ENCODE measurements at places on chromosomes 1 and 21.

- H3K4me1 ChIP-seq = peaks cover 47% of the 10 kb centered on the region
- DNase-seq = no peak
- peaks cover 33% of the 10 kb centered on the region for H3K36me3 ChIP-seq
- H3K27ac ChIP-seq = no peak overlapping the region
Observed at GRCh38 chr1:145990249-145990855, 6.0 kb downstream of the TXNIP start.

DNA sequence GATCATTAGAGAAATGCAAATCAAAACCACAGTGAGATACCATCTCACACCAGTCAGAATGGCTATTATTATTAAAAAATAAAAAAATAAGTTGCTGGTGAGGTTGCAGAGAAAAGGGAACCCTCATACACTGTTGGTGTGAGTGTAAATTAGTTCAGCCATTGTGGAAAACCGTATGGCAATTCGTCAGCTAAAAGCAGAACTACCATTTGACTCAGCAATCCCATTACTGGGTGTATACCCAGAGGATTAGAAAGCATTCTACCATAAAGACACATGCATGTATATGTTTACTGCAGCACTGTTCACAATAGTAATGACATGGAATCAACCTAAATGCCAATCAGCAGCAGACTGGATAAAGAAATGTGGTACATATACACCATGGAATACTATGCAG, 42.2 kb downstream of the GIPC2 start:
- peaks cover 9% of the 10 kb centered on the region for H3K27me3 ChIP-seq
- no peak for DNase-seq
- H3K36me3 ChIP-seq = peaks cover 16% of the 10 kb centered on the region
- H3K27ac ChIP-seq = no peak overlapping the region
- no peaks in the 10 kb centered on the region for H3K4me1 ChIP-seq
- H3K4me3 ChIP-seq = no peak overlapping the region

- H3K4me1 ChIP-seq = no peaks in the 10 kb centered on the region
- no peak for DNase-seq
Observed at GRCh38 chr21:37787456-37787855, 128.8 kb downstream of the KCNJ6 start.

DNA sequence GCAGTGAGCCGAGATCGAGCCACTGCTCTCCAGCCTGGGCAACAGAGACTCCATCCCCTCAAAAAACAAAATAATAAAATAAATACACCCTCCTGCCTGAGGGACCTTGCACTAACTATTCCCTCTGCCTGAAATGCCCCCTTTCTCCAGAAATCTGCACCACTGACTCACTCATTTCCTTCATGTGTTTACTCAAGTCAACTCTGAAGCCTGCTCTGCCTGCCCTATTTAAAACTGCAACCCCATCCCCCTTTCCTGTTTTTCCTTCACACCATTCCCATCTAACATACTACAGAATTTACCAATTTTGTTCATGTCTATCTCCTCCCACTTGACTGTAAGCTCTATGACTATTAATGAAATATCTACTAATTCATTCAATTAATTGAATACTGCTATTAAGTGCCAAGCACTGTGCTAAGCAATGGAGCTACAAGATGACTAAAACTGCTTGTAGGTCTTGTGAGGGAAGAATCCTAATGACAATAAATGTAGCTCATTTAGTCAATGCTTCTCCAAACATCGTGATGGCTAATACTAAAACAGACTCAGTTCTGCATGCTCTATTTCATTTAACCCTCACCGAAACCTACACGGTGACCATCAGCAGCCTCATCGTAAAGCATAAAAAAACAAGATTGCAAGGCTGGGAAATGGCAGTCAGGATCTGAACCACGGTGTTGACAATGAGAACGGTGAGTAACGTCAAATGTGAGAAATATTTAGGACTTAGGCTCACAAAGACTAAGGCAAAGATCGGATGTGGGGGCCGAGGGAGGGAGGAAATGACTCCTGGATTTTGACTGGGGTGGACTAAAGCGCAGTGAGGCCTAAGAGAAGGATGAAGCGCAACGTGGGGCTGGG, 749 bp upstream of the TMEM39B start:
- peak overlapping the region; percentile 83 for H3K4me3 ChIP-seq
- DNase-seq = no peak
- H3K27me3 ChIP-seq = peaks cover 7% of the 10 kb centered on the region
- H3K36me3 ChIP-seq = peaks cover 4% of the 10 kb centered on the region
- peaks cover 32% of the 10 kb centered on the region for H3K4me1 ChIP-seq

GRCh38 chr1:155977690-155978324, 540 bp downstream of the ARHGEF2 start:
- no peaks in the 10 kb centered on the region for H3K27me3 ChIP-seq
- peak; percentile 61 for DNase-seq
- peaks cover 24% of the 10 kb centered on the region for H3K36me3 ChIP-seq
- H3K4me1 ChIP-seq = peaks cover 66% of the 10 kb centered on the region
- peak overlapping the region; percentile 98 for H3K4me3 ChIP-seq

GRCh38 chr1:180141381-180141934, 13.2 kb upstream of the QSOX1 start:
- H3K27ac ChIP-seq = no peak overlapping the region
- no peak overlapping the region for H3K4me3 ChIP-seq
- peaks cover 15% of the 10 kb centered on the region for H3K27me3 ChIP-seq
- H3K36me3 ChIP-seq = no peaks in the 10 kb centered on the region
- no peaks in the 10 kb centered on the region for H3K4me1 ChIP-seq
- no peak for DNase-seq

- H3K4me1 ChIP-seq = peaks cover 5% of the 10 kb centered on the region
- no peak overlapping the region for H3K4me3 ChIP-seq
- peaks cover 2% of the 10 kb centered on the region for H3K36me3 ChIP-seq
- no peak for DNase-seq
- H3K27me3 ChIP-seq = no peaks in the 10 kb centered on the region
- H3K27ac ChIP-seq = no peak overlapping the region
Observed at GRCh38 chr1:87077959-87078639, 163.7 kb downstream of the HS2ST1 start.

- DNase-seq = no peak
- H3K36me3 ChIP-seq = no peaks in the 10 kb centered on the region
- H3K27ac ChIP-seq = no peak within 1 kb of the TSS
- H3K4me3 ChIP-seq = peak within 1 kb of the TSS; percentile 9
- H3K4me1 ChIP-seq = peaks cover 8% of the 10 kb centered on the region
- H3K27me3 ChIP-seq = peaks cover 83% of the 10 kb centered on the region
Observed at GRCh38 chr1:23217421-23218115, at the start of gene HTR1D. Gene HTR1D, minus strand, starts transcription at chr1:23217502. Its CDS starts 23,283 bp downstream, at chr1:23194219.

GRCh38 chr1:88678405-88678804, 5.7 kb upstream of the PKN2 start:
- H3K27me3 ChIP-seq = peaks cover 10% of the 10 kb centered on the region
- no peaks in the 10 kb centered on the region for H3K36me3 ChIP-seq
- no peak for DNase-seq
- H3K4me1 ChIP-seq = peaks cover 9% of the 10 kb centered on the region
- no peak overlapping the region for H3K4me3 ChIP-seq
- H3K27ac ChIP-seq = no peak overlapping the region

- peak overlapping the region; percentile 86 for H3K27ac ChIP-seq
- H3K4me1 ChIP-seq = peaks cover 29% of the 10 kb centered on the region
- H3K27me3 ChIP-seq = no peaks in the 10 kb centered on the region
- peak; percentile 50 for DNase-seq
Observed at GRCh38 chr21:14591882-14592281, 45.8 kb upstream of the SAMSN1 start.

- H3K4me3 ChIP-seq = no peak overlapping the region
- no peak overlapping the region for H3K27ac ChIP-seq
- no peaks in the 10 kb centered on the region for H3K36me3 ChIP-seq
- peaks cover 5% of the 10 kb centered on the region for H3K4me1 ChIP-seq
- H3K27me3 ChIP-seq = no peaks in the 10 kb centered on the region
- DNase-seq = no peak
Observed at GRCh38 chr1:40003156-40004093, 37.1 kb upstream of the CAP1 start.

Data from activated CD8-positive, alpha-beta memory T cell treated with anti-CD3 and anti-CD28 coated beads, Interleukin-2, amount 10 ng/mL, durations not matched to agents 7 days and 5 days (primary cell).